ENCODE measurements at places on chromosomes 4 and X.

DNA sequence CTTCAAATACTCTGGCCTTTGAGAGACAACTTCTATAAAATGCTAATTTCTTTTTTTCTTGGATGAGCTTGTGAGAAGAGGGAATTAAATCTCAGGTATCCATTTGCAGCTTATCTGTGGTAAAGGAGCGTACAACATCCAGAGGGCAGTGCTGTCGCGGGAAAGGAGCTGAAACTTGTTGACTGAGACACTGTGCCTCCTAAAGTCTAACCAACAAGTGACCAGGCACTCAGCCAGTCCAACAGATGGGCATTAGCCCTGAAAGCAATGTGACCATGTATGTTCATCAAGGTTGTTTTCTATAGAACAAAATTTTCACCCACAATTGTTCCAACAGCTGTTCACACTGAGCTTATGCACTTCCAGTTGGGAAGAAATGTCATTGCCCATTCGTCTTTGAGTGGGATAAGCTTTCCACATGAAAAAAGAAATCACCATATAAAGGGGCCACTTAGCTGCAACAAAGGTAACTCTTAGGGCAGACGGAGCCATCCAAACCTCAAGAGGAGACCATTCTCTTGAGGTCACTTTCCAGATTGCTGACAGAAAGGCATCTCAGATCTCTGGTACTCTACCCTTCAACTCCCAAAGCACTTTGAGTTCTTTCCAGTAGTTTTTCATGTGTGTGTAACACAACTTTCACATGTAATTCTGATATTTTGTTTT is 244.8 kb upstream of the NEIL3 start:
- DNase-seq: no peak

DNA sequence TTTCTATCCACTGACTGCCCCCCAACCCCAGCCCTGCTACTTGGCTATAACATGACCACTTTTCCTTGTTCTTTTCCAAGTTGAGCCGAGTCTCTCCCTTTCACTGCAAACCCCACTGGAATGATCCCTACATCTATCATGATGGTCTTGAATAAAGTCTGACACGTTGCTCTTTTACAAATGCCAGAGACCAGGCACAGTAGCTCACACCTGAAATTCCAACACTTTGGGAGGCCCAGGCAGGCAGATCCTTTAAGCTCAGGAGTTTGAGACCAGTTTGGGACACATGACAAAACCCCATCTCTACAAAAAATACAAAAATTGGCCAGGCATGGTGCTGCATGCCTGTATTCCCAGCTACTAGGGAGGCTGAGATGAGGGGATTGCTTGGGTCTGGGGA is 100.9 kb downstream of the WDFY3 start:
- DNase-seq: no peak

GRCh38 chr4:24003496-24003895 is 113.6 kb upstream of the PPARGC1A start:
- no peak for DNase-seq

- DNase-seq: no peak
These were observed 17.2 kb downstream of the ASB11 start for GRCh38 chrX:15298201-15298600.

DNA sequence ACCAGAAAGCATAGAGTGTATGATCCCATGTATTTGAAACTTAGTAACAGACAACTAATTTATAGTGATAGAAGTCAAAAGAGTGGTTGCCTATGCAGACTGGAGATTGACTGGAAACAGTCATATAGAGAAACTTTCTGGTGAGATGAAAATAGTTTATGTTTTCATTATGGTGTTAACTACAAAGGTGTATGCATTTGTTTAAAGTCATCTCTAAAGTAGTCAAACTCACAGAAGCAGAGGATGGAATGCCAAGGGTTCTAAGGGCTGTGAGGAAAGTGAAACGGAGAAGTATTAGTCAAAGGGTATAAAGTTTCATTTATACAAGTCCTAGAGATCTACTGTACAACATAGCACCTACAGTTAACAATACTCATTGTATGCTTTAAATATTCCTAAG is 45.8 kb downstream of the ENOX2 start:
- DNase-seq: no peak

- no peak for DNase-seq
These were observed 8.8 kb downstream of the MANBA start for GRCh38 chr4:102751941-102752340.

GRCh38 chrX:51802917-51803688 is 59.9 kb downstream of the GSPT2 start:
- DNase-seq: peak; percentile 81

DNA sequence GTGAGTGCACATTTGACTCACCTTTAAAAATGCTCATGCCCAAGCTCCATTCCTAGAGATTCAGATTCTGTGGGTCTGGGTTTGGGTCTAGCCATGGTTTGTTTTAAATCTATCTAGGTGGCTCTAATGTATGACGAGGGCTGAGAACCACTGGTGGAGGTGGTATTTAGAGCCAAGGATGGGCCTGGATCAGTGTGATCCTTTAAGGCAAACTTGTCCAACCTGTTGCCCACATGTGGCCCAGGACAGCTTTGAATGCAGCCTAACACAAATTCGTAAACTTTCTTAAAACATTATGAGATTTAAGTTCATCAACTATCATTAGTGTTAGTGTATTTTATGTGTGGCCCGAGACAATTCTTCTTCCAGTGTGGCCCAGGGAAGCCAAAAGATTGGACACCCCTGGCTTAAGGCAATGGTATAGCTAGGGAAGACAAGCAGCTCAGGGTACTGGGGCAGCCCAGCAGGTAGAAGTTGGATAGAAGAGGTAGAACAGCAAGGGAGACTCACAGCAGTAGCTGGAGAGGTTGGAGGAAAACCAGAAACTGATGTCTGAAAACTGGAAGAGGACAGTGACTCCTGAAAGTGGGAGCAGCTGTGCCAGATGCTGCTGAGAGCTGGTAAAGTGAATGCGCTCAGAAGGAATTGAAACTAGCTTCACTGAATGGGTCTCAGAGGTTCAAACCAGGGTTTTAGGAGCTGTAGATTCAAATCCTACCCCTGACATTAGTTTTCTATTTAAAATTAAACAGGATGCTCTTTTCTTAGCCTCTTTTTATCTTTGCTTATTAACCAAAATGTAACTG is 18.2 kb downstream of the ADD1 start:
- DNase-seq: no peak

DNA sequence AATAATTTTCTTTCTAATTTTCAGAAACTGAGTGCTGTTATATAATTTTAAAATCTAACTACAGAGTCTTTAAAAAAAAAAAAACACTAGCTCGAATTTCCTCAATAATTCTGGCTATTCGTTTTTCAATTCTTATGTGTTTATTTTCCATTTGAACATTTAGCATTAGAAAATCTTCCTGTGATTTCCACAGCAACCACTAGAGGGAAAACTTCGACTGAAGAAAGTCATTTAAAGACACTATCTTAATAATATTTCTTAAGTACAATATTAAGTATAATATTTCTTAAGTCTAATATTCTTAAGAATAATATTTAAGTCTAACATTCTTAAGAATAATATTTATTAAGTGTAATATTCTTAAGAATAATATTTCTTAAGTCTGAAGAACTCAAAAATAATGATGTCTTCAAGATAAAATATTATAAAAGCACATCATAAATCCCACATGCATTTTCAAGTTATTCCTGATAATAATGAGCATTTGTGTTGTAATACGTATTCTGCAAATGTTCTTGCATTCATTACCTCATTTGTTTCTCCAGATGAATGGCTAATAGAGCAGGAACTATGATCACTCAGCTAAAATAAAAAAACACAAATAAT is 118.4 kb upstream of the WDR17 start:
- no peak for DNase-seq

DNA sequence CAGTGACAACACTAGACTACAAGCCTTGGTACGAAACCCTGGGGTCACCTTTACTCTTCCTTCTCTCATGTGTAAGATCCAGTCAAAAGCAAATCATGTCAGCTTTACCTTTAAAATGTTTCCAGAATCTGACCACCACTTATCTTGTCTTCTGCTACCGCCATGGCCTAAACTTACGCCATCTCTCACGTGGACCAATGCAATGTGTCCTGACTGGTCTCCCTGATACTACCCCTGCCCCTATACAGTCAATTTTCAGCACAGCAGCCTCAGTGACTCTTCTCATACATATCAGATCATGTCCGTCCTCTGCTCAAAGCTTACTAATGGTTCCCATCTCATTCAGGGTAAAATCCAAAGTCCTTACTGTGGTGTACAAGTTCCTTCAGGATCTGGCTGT is 15.0 kb upstream of the MAML3 start:
- DNase-seq: no peak

DNA sequence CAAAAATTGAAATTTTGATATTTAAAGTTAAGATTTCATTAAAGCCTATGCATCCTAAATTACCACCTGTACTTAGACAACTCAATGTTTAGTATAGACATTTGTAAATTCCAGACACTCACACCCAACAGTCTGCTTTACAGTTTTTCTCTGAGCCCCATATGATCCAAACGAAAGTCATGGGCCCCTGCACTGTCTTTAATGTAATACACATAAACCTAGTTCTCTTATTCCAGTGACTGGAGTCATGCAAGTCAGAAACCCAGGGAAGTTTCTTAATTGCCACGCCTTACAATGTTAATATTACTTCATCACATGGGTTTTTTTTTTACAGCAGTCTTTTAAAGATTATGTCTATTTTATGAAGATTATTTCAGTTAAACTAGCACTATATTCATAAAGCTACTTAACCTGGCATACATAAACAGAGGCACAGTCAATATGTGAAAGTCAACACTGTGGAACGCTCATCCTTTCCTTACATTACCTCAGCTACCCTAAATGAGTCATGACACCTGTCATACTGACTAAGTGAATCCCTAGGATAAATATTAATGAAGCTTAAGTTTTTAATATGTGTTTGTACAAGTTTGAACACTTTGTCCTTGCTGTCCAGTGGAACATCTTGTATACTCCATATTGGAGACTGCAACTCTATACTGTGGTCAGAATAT is 67.7 kb upstream of the H2AZ1 start:
- DNase-seq: no peak

- no peak for DNase-seq
These were observed 55.4 kb downstream of the C4orf51 start for GRCh38 chr4:145735347-145735675.

GRCh38 chr4:125492957-125493356 is 178.2 kb downstream of the FAT4 start:
- DNase-seq: no peak

- DNase-seq: no peak
These were observed 88.1 kb downstream of the FSTL5 start for GRCh38 chr4:162075726-162076125.

- no peak for DNase-seq
These were observed 13.3 kb upstream of the UBA6 start for GRCh38 chr4:67714248-67714583.

DNA sequence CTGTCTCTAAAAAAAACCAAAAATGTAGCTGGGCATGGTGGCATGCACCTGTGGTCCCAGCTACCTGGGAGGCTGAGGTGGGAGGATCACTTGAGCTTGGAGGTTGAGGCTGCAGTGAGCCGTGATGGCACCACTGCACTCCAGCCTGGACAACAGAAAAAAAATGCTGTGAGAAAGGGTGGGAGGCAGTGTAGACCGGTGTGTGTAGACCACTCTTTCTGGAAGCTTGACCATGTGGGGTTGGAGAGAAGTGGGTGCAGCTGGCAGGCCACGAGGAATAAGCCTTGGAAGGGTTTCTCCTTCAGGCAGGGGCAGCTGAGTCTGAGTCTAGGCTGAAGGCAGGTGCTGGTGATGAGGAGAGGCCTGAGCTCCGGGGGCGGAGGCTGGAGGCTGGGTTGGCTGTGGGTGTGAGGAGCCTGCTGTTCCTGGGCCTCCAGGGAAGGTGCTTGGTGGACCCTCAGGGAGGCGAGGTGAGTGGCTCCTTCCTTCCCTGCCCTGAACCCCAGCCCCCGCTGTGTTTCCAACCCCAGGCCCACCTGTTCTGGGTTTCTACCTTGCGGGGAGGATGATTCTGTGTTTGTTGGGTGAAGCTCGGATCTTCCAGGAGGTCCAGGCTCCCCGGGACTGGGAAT is 9.3 kb upstream of the TBC1D14 start:
- DNase-seq: no peak

DNA sequence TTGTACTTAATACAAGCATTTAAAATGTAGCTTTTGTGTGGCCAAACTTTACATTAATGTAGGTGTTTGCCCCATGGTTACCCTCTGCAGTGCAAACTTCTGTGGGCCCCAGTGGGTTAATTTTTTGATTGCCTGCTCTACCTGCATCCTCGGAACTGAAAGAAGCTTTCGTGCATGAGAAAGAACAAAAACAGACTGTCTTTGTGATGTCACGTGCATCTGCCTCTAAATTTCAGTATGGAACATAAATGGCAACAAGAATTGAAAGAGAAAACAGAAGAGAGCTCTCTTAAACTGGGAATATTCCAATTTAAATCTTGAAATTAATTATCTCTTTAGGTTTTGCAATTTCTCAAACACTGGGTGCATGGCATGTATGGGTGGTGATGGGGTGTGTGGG is 182.4 kb upstream of the LCORL start:
- no peak for DNase-seq

DNA sequence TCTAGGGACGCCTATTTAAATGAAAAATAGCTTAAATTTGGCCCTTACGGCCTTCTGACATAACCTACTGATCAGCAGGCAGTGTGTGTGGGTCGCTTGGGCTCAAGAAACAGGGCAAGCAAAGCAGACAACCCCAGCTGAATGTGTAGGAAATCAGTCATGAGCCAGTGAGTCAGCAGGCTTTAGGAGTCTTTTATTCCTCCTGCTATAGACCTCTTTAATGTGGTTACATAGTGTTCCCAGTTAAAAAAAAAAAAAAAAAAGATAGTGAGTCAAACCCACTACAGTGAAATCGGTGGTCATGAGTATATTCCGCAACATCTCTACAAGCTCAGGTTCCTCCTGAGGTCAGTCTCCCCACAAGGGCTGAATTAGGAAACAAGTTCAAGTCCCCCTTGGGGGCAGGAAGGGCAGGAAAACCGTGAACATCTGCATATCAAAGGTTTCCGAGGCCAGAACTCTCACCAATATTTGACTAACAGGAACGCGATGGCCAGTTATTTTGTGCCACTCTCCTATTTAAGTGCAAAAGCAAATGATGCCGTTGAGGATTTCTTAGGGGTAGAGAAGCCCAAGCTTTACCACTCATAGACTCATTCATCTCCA is 32.7 kb downstream of the ACSL1 start:
- no peak for DNase-seq

GRCh38 chr4:121070274-121070673 is 2.1 kb downstream of the NDNF start:
- peak; percentile 46 for DNase-seq

GRCh38 chr4:5391492-5391891 is 316.9 kb downstream of the EVC2 start:
- no peak for DNase-seq

All from H9 (cell line).